ENCODE measurements at places on chromosomes 4 and X.
A peak's percentile ranks its signal among the peaks of the same experiment; 100 is the strongest.

DNA sequence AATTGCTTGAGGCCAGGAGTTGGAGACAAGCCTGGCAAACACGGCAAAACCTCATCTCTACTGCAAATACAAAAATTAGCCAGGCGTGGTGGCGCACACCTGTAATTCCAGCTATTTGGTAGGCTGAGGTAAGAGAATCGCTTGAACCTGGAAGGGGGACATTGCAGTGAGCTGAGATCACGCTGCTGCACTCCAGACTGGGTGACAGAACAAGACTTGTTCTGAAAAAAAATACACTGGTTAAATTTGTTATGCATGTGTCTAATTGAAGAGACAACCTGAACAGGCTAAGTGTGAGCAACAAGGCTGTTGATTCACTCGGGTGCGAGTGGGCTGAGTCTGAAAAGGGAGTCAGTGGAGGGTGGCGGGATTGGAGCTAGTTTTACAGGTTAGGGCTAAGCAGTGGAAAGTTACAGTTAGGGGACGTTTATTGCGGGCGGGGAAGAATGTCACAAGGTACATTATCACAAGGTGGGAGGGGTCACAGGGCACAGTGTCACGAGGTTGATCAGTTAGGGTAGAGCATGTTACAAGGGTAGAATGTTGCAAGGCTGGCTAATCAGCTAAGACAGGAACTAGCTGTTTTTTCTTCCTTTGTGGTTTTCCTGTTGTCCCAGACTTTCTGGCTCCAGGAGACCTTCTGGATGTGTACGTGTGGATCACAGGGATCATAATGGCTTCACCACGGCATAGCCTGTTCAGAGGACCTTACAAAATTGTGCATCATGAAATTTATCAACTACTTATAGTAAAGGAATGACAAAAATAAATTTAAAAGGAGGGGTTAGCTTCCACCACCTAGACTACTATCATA lies 115.8 kb downstream of the NAA11 start:
- no peaks in the 10 kb centered on the region for H3K4me1 ChIP-seq
- peak; percentile 14 for DNase-seq
- no peaks in the 10 kb centered on the region for H3K27me3 ChIP-seq
- no peak overlapping the region for H3K4me3 ChIP-seq
- no peak overlapping the region for H3K27ac ChIP-seq
- H3K36me3 ChIP-seq: no peaks in the 10 kb centered on the region

DNA sequence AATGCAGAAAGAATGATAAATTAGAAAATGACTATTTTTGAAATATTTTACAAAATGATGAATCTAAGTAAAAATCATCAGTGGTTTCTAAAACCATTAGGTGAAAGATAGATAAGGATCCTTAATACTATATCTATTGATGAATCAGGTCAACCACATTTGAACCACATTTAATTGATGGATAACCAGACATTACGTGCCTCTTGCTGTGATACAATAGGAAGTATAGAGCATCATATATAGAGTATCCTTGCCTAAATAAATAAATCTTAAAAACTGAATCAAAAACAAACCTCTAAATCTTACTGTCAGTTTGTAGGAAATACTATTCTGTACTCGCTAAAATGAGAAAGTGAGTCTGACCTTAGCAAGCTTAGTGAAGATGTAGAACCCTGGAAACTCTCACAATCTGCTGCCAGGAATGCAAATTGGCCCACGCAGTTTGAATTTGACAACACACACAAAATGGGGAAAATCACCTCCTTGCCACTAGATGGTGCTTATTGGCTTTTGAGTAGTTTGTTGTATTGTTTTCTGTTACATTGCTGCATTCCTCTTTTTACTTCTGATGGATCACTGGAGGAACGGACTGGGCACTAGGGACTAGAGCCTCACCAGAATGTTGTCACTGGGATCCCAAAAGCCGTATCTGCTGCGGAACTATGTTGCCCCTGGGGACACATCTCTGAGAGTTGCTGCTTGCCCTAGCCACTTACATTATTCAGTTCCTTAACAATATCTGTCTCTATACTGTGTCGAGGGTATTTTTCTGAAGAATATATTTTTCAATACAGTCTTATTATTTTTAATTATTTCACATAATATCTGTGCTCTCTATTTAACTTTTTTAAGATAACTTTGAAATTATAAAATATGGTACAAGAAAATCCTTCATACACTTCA lies 25.4 kb upstream of the SLAIN2 start:
- no peaks in the 10 kb centered on the region for H3K4me1 ChIP-seq
- H3K27me3 ChIP-seq: no peaks in the 10 kb centered on the region
- no peaks in the 10 kb centered on the region for H3K36me3 ChIP-seq
- H3K4me3 ChIP-seq: no peak overlapping the region
- peak; percentile 59 for DNase-seq

DNA sequence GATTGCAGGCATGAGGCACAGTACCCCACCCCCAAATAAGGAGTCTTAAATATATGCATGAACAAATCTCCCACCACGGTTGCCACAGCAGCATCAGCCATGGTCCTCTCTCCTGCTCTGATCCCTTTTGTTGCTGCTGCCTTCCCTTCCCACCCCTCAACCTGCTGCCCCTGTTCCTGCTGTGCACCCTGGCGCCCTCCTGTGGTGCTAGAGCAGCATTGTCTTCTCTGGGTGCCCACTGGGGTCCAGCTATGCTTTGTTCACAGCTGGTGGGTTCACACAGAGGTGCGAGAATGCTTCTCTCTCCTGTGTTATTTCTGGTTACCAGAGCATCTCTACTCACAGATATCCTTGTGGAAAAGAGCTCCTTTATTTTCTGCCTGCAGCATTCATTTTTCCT lies 116.2 kb downstream of the GATB start:
- H3K27me3 ChIP-seq: no peaks in the 10 kb centered on the region
- peak; percentile 7 for DNase-seq
- no peak overlapping the region for H3K27ac ChIP-seq
- H3K36me3 ChIP-seq: no peaks in the 10 kb centered on the region
- H3K4me1 ChIP-seq: peaks cover 12% of the 10 kb centered on the region

GRCh38 chr4:7956934-7957656 lies 17.4 kb upstream of the AFAP1 start:
- no peaks in the 10 kb centered on the region for H3K36me3 ChIP-seq
- H3K27me3 ChIP-seq: no peaks in the 10 kb centered on the region
- no peak overlapping the region for H3K4me3 ChIP-seq
- peaks cover 71% of the 10 kb centered on the region for H3K4me1 ChIP-seq
- no peak for DNase-seq

GRCh38 chrX:3748052-3748559 lies 34.7 kb upstream of the PRKX start:
- no peak for DNase-seq
- no peak overlapping the region for H3K4me3 ChIP-seq
- H3K27me3 ChIP-seq: peaks cover 39% of the 10 kb centered on the region
- no peaks in the 10 kb centered on the region for H3K36me3 ChIP-seq
- no peak overlapping the region for H3K27ac ChIP-seq

- no peak overlapping the region for H3K4me3 ChIP-seq
- H3K4me1 ChIP-seq: no peaks in the 10 kb centered on the region
- H3K27me3 ChIP-seq: no peaks in the 10 kb centered on the region
- peak; percentile 64 for DNase-seq
- H3K27ac ChIP-seq: no peak overlapping the region
Measured at GRCh38 chr4:143488687-143489086, 24.8 kb upstream of the SMARCA5 start.

GRCh38 chr4:85778632-85779131 lies 303.7 kb downstream of the ARHGAP24 start:
- H3K27me3 ChIP-seq: no peaks in the 10 kb centered on the region
- DNase-seq: no peak
- H3K4me3 ChIP-seq: no peak overlapping the region
- no peak overlapping the region for H3K27ac ChIP-seq

DNA sequence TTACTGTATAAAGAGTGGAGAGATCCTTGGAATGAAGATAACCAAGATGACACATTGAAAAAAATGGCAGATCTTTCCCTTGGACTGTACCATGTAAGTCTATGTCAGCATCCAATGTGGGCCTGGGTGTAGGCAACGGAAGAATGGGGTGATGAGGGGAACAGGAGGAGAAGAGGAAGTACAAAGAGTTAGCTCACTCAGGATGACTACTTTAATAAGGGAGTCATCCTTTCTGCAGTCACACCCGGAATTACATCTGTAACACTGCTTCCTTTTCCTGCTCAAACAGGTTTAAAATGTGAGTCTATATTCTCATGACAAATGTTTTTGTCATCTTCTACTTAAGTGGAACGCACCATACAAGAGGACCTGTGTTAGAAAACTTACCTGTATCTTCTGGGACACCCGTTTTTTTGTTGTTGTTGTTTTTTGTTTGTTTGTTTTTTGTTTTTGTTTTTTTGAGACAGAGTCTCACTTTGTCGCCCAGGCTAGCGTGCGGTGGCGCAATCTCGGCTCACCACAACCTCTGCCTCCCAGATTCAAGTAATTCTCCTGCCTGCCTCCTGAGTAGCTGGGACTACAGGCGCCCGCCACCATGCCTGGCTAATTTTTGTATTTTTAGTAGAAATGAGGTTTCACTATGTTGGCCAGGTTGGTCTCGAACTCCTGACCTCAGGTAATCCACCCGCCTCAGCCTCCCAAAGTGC lies 18.0 kb downstream of the HPSE start:
- DNase-seq: no peak
- H3K27ac ChIP-seq: no peak overlapping the region

GRCh38 chr4:73867783-73868182 lies 1.4 kb upstream of the CXCL1 start:
- no peaks in the 10 kb centered on the region for H3K4me1 ChIP-seq
- H3K36me3 ChIP-seq: no peaks in the 10 kb centered on the region
- DNase-seq: no peak

DNA sequence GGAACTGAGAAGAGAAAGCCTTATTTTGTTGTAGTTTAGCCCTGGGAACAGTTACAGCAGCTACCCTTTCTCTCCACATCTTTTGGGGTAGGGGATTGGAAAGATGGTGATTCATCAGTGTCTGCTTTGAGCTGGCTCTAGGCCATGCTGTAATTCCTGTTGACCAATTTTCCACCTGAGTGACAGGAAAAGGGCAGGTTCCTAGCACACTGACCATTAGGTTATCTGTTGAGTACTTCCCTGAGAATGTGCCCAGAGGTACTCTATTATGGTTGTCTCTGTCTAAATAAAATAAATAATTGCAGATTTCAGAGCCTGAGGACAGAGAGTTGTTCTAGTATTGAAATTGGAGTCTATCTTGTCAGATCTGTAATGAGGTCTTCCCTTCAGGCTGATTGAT lies 109.0 kb downstream of the ENOX2 start:
- no peak overlapping the region for H3K27ac ChIP-seq
- H3K27me3 ChIP-seq: no peaks in the 10 kb centered on the region
- DNase-seq: no peak
- H3K4me1 ChIP-seq: peaks cover 17% of the 10 kb centered on the region
- no peaks in the 10 kb centered on the region for H3K36me3 ChIP-seq
- H3K4me3 ChIP-seq: no peak overlapping the region

- no peaks in the 10 kb centered on the region for H3K36me3 ChIP-seq
- H3K4me3 ChIP-seq: no peak overlapping the region
- no peaks in the 10 kb centered on the region for H3K4me1 ChIP-seq
- H3K27ac ChIP-seq: no peak overlapping the region
- no peak for DNase-seq
Measured at GRCh38 chr4:141133999-141134995, 1.0 kb upstream of the RNF150 start.

DNA sequence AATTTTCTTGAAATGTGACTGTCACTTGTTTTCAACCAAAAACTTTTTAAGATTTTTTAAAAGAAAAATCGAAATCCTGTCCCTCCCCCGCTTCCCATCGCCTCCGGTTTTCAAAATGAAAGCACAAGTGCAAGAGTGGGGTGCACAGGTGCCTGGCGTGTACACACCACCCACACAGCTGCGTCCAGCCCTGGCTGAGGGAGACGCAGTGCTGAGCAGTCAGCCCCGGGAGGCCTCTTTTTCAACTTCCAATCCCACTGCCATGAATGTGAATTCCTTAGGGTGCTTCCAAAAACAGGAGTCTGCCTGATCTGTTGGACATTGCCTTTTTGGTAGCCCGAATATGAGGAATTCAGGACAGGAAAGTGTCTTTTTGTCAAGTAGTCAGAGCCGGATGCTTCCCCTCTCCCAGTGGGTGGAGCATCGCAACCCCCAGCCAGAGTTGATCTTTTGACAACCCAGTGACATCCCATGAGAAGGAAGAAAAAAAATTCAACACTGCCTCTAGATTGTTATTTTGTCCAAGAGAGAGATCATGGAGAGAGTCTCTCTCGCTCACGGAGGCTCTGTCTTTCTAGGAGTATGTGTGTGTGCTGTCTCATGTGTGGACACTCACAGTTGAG lies 8.9 kb downstream of the PRRG3 start:
- peaks cover 95% of the 10 kb centered on the region for H3K27me3 ChIP-seq
- DNase-seq: no peak
- no peak overlapping the region for H3K27ac ChIP-seq
- no peak overlapping the region for H3K4me3 ChIP-seq
- no peaks in the 10 kb centered on the region for H3K4me1 ChIP-seq

- peak overlapping the region; percentile 28 for H3K27ac ChIP-seq
- no peaks in the 10 kb centered on the region for H3K36me3 ChIP-seq
- DNase-seq: no peak
- H3K4me3 ChIP-seq: no peak overlapping the region
- 0 out of 2 replicates have a peak, but pooled peaks cover 4% of the 10 kb centered on the region for H3K4me1 ChIP-seq
Measured at GRCh38 chrX:15579778-15580747, 20.7 kb downstream of the ACE2 start.

GRCh38 chr4:24662056-24662455 lies 77.7 kb upstream of the DHX15 start:
- no peaks in the 10 kb centered on the region for H3K27me3 ChIP-seq
- H3K4me3 ChIP-seq: no peak overlapping the region
- H3K27ac ChIP-seq: no peak overlapping the region
- H3K4me1 ChIP-seq: peaks cover 30% of the 10 kb centered on the region
- no peaks in the 10 kb centered on the region for H3K36me3 ChIP-seq
- DNase-seq: no peak

- H3K27me3 ChIP-seq: no peaks in the 10 kb centered on the region
- no peaks in the 10 kb centered on the region for H3K4me1 ChIP-seq
- H3K4me3 ChIP-seq: no peak overlapping the region
- peak; percentile 44 for DNase-seq
Measured at GRCh38 chrX:144219035-144219434, 335.2 kb downstream of the UBE2NL start.

DNA sequence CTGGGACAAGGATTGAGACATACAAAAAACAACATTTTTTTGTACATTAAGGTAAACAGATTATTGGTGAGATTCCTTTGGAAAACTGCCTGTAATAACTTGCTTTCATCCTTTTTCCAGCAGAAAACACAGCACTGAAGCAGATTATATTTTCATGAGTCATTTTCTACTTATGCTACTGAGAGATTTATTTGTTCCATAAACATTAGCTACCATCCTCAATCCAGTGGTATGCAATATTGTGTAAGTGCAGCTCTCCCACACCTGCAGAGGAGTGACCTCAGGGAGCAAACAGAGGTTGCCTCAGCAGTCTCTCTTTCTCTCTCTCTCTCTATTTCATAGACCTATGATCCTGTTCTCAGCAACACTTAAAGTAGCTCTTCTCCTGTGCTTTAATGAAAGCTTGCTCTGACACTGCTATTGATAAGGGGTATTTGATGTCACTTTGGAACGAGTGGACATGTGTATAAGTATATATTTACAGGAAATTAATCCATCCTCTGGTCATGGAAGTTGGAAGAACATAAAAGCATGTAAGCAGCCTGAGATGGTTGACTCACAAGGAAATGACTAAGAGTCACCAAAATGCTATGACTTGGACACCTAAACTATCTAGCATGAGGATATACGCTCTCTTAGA lies 163.7 kb upstream of the SPANXC start:
- peak; percentile 38 for DNase-seq
- H3K36me3 ChIP-seq: no peaks in the 10 kb centered on the region
- no peak overlapping the region for H3K4me3 ChIP-seq
- no peaks in the 10 kb centered on the region for H3K27me3 ChIP-seq
